ENCODE measurements at places on chromosomes 4 and X.
A peak's percentile ranks its signal among the peaks of the same experiment; 100 is the strongest.

GRCh38 chr4:172986114-172986513 is 182.5 kb upstream of the GALNT7 start:
- no peak for DNase-seq

DNA sequence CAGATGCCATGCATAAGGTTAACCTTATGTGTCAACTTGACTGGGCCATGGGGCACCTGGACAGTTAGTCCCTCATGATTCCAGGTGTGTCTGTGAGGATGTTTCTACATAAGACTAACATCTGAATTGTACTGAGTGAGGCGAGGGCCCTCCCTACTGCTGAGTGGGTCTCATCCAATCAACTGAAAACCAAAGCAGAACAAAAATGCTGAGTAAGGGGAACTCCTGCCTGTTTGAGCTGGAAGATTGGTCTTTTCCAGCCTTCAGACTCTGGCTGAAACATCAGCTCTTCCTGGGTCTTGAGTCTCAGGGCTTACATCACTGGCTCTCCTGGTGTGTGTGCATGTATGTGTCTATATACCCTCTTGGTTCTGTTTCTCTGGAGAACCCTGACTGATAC is 13.8 kb downstream of the NELFA start:
- no peak for DNase-seq

GRCh38 chr4:6526671-6527091 is 48.3 kb upstream of the MAN2B2 start:
- DNase-seq, result no peak

- peak; percentile 89 for DNase-seq
These were observed at the start of gene SEPTIN6 for GRCh38 chrX:119693040-119693995. TSS of gene SEPTIN6 (minus strand) at chrX:119693168. CDS start at chrX:119693105, 63 bp downstream.

GRCh38 chr4:169058312-169058711 is 48.3 kb upstream of the CBR4 start:
- DNase-seq, result no peak

- DNase-seq, result no peak
These were observed 364.9 kb downstream of the UNC5C start for GRCh38 chr4:95183656-95184408.

DNA sequence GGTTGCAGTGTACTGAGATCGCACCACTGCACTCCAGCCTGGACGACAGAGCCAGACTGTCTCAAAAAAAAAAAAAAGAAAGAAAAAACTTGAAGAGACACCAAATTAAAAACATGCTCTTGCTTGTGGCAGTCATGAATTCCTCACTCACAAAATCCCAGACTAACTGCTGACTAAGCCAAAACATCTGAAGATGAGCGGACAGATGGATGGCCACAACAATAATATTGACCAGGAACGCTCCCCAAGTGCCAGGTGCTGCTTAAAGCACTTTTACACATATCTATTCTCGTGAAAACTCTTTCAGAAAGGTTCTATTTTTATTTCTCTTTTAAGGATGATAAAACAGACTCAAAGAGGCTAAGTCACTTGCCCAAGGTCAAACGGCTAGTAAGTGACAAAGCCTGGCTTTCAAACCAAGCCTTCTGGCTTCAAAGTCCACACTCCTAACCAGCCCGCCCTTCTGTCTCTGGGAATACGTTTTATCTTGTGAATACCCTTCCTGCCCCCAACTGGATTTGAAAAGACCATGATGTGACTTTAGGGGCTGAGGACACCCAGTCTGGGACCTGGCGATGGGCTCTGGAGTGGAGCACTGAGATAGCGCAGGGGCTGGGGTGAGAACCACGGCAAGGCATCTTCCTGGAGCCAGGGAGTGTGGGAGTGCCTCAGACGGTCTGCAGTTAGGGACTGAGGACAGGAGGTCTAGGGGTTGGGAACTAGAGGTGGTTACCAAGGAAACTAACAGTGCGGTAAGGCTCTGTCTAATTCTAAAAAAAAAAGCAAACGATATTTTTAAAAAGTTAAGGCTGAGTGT is 9.5 kb upstream of the CXCR3 start:
- no peak for DNase-seq

- peak; percentile 67 for DNase-seq
These were observed 591 bp downstream of the PRPS1 start for GRCh38 chrX:107628662-107629539.

DNA sequence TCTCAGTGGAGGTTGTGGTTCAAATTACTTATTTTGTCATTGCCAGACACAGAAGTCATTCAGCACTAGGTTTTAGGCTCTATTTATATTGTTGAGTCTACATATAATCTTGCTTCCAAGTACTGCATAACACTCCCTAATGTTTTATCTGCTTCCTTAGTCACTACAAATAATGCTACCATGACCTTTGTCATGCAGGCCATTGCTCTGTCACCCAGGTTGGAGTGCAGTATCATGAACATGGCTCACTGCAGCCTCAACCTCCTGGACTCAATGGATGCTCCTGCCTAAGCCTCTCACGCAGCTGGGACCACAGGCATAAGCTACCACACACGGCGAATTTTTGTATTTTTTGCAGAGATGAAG is 23.5 kb upstream of the PDZD4 start:
- DNase-seq, result no peak

DNA sequence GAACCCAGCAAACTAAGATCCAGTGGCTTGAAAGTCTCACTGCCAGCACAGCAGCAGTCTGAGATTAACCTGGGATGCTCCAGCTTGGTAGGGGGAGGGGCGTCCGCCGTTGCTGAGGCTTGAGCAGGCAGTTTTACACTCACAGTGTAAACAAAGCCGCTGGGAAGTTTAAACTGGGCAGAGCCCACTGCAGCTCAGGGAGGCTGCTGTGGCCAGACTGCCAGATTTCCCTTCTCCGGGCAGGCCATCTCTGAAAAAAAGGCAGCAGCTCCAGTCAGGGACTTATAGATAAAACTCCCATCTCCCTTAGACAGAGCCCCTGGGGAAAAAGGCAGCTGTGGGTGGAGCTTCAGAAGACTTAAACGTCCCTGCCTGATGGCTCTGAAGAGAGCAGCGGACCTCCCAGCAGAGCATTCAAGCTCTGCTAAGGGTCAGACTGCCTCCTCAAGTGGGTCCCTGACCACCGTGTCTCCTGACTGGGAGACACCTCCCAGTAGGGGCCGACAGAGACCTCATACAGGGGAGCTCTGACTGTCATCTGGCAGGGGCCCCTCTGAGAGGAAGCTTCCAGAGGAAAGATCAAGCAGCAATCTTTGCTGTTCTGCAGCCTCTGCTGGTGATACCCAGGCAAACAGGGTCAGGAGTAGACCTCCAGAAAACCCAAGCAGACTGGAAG is 45.1 kb upstream of the CDX4 start:
- no peak for DNase-seq

- no peak for DNase-seq
These were observed 126.3 kb upstream of the EMCN start for GRCh38 chr4:100644150-100644549.

GRCh38 chr4:117135634-117136354 is 50.4 kb upstream of the TRAM1L1 start:
- no peak for DNase-seq

DNA sequence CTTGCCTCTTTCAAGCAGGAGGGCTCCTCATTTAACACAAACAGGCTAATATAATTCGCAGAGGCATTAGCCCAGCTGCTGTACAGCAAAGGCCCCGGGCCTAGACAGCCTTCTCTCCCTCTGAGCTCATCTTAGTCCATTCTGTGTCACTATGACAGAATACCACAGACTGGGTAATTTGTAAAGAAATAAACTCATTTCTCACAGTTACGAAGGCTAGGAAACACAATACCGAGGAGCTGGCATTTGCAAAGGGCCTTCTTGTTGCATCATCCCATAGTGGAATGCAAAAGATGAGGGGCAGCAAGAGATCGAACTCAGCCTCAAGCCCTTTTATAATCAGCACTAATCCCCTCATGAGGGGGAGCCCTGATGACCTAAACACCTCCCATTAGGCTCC is 48.5 kb downstream of the TSPAN5 start:
- no peak for DNase-seq

DNA sequence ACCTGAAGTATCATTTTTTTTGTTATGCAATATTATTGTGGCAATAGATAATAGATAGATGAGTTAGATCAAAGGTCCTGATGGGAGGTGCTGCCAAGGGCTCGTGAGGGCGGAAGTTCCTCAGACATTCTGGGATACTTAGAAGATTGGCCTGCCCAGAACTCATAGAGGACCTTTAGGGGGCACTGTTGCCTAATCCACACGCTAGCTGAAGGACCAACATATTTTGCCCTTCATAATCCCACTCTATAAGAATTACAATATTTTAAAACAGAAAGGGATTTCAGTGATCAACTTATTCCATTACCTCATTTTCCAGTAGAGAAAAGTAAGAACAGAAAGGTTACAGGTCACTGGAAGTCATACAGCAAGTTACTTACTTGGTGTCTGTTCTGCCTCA is 22.9 kb upstream of the COX7B2 start:
- peak; percentile 22 for DNase-seq

DNA sequence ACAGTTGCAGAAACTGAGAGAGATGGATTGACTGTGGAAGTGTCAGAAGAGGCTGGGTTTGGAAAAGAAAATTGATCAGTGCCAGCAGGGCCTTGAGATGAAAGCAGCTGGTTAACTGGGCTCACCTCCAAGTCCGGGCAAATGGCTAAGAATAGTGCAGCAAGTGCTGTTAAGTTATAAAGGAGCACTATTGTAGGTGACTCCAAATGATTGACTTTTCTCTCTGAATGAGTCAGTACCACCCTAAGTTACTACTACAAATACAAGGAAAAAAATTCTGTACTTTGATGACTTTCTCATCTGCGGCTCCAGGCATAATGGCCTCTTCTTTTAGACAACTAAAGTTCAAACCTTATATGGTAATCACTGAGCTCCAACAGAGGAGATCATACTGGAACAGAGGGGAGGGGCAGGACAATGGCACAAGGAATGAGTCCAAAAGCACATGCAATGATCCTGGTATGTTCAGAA is 733.4 kb upstream of the INTU start:
- DNase-seq, result no peak

DNA sequence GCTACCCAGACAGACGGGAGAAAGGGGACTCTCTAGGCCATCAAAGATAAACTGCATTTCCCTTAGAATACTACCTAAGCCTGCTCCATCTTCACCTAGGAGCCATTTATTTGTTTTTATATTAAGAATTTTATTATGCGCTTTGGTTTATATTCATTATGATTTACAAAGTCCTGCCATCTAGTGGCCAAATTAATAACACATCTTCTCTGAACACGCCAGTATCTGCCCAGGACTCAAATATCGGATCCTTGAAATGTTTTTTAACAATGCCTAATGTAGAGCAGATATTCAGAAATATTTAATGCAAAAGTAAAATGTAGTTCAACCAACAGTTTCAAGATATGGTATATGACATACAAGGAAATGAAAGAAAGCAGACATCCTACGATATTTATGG is 20.8 kb upstream of the PRPS2 start:
- DNase-seq, result peak; percentile 33

GRCh38 chrX:21374994-21375707 is 933 bp downstream of the CNKSR2 start:
- DNase-seq, result no peak

DNA sequence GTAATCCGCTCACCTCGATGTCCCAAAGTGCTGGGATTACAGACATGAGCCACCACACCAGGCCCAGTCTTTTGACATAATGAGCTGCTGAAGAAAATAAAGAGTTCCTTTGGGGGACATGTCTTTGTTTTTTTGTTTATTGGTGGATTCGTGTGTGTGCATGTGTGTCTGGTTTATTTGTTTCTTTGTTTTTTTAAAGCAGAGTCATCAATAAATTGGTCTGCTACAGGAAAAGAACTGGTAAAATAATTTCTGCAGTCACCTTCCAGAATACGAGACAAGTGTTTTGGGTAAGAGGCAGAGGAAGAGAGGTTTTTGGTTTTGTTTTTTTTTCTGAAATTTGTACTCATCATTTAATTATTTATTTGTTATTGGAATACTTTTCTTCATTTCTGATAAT is 51.5 kb upstream of the PPP3CA start:
- no peak for DNase-seq

DNA sequence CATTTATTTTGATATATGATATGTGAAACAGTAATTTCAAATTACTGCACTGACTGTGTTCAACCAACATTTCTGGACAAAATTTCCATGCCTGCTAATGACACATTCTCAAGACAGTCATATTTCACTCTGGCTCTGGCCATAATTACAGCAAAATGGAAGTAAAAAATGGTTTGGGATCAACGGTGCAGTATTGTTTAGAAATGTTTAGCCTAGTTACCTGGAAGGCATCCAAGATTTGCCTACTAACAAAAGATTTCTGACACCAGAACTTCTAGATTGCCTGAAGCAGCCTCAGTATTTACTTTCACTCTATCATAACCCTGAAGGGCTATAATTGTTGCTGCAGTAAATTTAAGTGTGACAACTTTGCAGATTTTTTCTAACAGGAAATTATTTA is 416.3 kb downstream of the PCDH10 start:
- no peak for DNase-seq

DNA sequence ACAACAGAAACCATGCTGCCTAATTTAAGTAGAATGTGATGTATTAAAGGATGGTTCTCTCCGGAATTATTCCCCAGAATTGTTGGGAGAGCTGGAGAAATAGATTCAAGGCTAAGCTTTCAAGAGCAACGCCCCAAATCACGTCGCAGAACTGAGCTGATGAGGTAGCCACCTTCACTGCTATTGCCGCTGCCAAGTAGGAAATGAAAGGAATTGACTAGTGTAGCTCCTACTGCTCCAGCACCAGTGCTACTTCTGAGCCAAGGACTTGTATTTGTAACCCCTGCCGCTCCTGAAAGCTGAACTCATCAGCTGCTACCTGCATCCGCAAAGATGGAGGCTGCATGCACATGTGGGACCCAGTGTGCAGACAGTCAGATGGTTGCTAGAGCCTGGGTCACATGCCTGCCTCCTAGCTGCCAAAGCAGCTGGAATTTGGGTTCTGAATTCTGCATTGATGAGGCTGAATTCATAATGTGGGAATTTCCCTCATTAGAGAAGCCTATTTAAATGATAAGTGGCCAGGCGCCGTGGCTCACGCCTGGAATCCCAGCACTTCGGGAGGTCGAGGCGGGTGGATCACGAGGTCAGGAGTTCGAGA is 173.9 kb downstream of the PDGFRA start:
- DNase-seq, result no peak

GRCh38 chr4:67580577-67580976 is 22.1 kb downstream of the STAP1 start:
- no peak for DNase-seq

DNA sequence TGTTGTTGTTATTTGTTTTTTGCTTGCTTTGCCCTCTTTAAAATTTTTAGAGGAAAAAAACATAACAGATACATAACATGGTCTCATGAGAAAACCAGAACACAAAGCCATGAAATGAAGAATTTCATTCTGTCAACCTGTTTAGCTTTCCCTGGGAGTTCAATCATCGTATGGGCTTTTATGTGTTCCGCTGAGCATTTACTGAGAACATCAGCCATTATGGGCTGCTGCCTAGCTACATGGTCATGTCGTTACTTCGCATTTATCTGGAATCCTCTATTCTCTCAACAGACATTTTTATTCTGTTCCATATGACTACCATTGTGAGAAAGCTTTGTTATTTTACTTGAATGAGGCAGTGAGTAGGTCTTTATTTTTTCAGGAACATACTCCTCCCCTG is 51.4 kb downstream of the NDST3 start:
- no peak for DNase-seq

GRCh38 chr4:188287169-188287894 is 148.1 kb downstream of the TRIML1 start:
- DNase-seq, result no peak

GRCh38 chr4:27278615-27279375 is 418.2 kb downstream of the STIM2 start:
- DNase-seq, result no peak
